ENCODE measurements at places on chromosomes 2 and 18. TPM values are rescaled to one million over a fixed set of nuclear protein-coding genes. Genes with fewer than 3 reads are reported as not detected.

Gene VWC2L
- total RNA-seq = not detected

Gene TBR1
- total RNA-seq = 0.07 TPM

Gene ASB3
- 12.7 TPM for total RNA-seq

Gene NEU4
- 0.37 TPM for total RNA-seq

Gene ALK
- not detected for total RNA-seq

Gene RNU2-63P
- total RNA-seq = not detected

Gene DOCK10
- 37.1 TPM for total RNA-seq

Gene APLF
- 0.66 TPM for total RNA-seq

Gene EGR4
- 0.33 TPM for total RNA-seq

Gene RIT2
- total RNA-seq = not detected

Gene TEX44
- not detected for total RNA-seq

Gene PLEK
- not detected for total RNA-seq

Gene IL36B
- not detected for total RNA-seq

Gene RPRM
- total RNA-seq = not detected

Gene DUSP19
- total RNA-seq = 0.34 TPM

Gene IL1F10
- not detected for total RNA-seq

Gene BIN1
- 30.7 TPM for total RNA-seq

Gene KCNG2
- 0.07 TPM for total RNA-seq

Gene IGFBP5
- 0.17 TPM for total RNA-seq

Gene PSMA8
- not detected for total RNA-seq

Gene EIF2B4
- 59.4 TPM for total RNA-seq

Gene RAX
- not detected for total RNA-seq

Gene ALKAL2
- not detected for total RNA-seq

Gene HOXD4
- 0.61 TPM for total RNA-seq

Gene LRRTM1
- not detected for total RNA-seq

Gene KCNE4
- total RNA-seq = 0.64 TPM

Gene ZDBF2
- 0.74 TPM for total RNA-seq

Gene TMEM37
- 1.5 TPM for total RNA-seq
